ENCODE measurements at places on chromosomes 11 and 22. TPM values are rescaled to one million over a fixed set of nuclear protein-coding genes. Genes with fewer than 3 reads are reported as not detected.
A peak's percentile ranks its signal among the peaks of the same experiment; 100 is the strongest.

The APLNR gene
- 0.07 TPM for total RNA-seq

The LRFN4 gene
- 33.7 TPM for total RNA-seq

The RAG2 gene
- not detected for total RNA-seq

- no peaks in the 10 kb centered on the region for H3K36me3 ChIP-seq
- DNase-seq = no peak
- peaks cover 10% of the 10 kb centered on the region for H3K4me1 ChIP-seq
- no peaks in the 10 kb centered on the region for H3K27me3 ChIP-seq
- H3K27ac ChIP-seq = no peak overlapping the region
Observed at GRCh38 chr22:37951305-37951704, 2.1 kb downstream of the C22orf23 start.

DNA sequence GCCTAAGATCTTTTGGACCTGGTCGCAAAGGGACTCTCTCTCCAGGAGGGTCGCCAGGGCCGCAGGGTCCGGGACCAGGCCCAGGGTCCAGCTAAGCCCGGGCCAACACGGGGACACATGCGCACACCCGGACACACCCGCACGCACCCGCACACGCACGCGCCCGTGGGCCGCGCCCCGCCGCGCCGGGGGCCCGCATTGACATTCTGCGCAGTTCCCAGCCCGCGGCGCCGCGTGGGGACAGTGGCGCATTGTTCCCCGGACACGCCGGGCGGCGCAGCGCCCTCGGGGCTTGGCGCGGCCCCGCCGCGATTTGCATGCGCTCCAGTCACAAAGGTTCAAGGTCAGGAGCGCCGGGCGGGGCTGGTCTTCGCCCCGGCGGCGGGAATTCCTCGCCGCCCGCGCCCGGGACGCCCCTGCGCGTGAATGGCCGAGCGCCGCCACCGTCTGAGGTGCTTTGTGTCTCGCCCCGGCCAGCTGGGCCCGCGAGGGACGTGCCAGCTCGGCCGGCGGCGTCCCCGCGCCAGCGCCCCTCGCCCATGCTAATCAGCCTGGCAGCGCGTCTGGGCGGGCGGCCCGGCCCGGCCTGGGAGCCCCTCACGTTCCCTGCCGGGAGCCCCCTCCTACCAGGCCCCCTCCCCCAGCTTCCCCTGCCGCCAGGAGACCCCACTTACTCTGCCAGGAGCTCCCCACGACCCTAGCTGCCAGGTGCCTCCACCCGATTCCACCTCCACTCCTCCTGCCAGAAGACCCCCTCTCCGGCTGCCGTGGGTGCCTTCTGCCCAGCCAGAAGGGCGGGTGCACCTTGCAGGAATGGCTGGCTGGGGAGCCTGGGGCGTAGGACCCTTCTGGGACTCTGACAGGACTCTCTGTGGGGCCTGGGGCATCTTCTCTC lies 50.5 kb upstream of the WNT7B start:
- H3K4me3 ChIP-seq = peak overlapping the region; percentile 47
- H3K27me3 ChIP-seq = no peaks in the 10 kb centered on the region
- H3K4me1 ChIP-seq = peaks cover 25% of the 10 kb centered on the region
- no peaks in the 10 kb centered on the region for H3K36me3 ChIP-seq

The GDPD4 gene
- not detected for total RNA-seq

The HTR3B gene
- total RNA-seq = not detected

DNA sequence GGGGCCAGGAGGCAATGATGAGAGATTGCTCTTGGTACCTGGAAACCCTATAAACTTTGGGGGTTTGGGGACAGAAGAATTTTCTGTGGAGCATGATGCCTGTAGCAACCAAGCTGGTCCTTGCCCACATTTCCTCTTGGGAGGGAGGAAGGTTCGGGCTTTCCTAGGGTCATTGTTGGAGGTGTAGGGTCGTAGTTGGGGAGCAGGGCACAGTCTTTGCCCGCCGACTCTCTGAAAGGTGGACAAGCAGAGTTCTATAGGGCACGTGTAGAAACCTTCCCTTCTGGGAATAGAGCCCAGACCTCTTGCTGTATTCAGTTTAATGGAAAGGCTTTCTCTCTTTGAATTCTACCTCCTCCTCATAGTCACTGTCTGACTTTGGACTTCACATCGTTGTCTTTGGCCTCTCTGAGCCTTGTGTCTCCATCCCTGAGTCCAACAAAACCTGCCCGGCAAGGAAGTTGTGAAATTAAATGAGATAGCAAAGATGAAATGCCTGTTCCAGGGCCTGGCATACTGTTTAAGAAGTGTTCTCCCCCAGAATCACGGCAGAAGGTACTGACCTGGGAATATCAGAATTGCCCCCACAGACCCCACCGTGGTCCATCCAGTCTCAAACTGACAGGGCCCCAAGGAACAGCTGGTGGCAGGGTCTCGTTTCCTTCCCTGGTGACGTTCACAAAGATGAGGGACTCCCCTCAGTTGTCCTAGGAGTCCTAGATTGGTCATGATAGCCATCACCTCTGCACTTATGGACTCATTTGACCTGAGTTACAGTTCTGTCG lies 1.6 kb downstream of the PRDM11 start:
- peak overlapping the region; percentile 90 for H3K4me3 ChIP-seq
- no peak for DNase-seq
- H3K36me3 ChIP-seq = no peaks in the 10 kb centered on the region
- no peak overlapping the region for H3K27ac ChIP-seq
- peaks cover 8% of the 10 kb centered on the region for H3K27me3 ChIP-seq

DNA sequence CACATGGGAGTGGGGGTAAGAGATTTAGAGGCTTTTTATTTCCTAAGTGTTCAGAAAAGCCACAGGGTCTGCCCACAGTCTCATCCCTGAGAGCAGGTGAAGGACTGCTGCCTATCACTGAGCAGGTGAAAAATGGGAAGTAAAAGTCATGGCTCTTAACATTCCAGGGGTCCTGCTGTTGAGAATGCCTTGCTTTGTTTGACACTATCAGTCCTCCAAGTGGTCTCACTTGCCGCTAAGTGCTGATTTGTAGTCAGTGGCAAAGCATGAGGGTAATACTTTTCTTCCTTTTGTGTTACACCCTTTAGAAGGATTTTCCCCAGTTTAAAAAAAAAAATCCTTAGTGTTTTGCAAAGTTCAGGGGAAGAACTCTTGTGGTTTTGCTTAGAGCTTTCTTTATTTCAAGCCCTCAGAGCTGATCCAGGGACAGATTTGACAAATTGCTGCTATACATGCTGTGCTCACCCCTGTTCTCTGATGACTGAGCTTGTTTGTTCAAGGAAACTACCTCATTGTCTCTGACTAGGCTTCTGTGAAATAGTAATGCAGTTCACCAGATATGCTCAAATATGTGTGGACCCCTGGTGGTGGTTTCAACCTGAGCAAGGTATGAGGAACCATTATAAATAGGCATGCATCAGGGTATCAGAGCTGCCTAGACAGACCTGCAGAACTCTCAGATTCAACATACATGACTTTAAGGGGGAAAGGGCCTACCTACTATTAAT lies 141.0 kb downstream of the ARHGAP42 start:
- peaks cover 24% of the 10 kb centered on the region for H3K4me1 ChIP-seq
- no peak overlapping the region for H3K4me3 ChIP-seq
- peak; percentile 88 for DNase-seq
- H3K36me3 ChIP-seq = no peaks in the 10 kb centered on the region

DNA sequence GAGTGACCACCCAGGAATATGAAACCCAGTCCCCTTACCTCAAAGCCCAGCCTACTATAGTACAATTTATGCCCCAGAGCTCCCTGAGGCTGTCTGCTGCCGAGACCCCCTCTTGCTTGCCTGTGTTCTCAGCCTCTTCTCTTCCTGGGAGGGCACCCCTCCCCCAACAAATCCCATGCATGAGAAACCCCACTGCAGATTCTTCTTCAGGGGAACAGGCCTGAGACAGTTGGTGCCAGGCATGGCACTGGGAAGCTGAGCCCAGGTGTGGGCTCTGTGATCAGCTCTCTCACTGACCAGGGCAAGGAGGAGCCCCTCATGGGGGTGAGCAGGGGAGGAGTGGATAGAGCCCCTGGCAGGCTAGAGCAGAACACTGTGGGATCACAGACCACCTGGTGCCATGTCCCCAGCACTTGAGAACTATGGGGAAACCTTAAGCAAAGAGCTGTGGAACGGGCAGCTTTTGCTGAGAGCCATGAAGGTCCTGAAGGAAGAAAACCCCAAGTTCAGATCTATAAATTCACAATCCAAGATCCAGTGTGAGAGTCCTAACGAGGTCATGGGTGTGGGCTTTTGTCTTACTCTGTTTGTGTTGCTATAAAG lies 46.5 kb upstream of the TH start:
- no peak overlapping the region for H3K4me3 ChIP-seq
- no peaks in the 10 kb centered on the region for H3K36me3 ChIP-seq
- H3K27ac ChIP-seq = no peak overlapping the region
- no peaks in the 10 kb centered on the region for H3K4me1 ChIP-seq
- peaks cover 19% of the 10 kb centered on the region for H3K27me3 ChIP-seq
- DNase-seq = no peak

- H3K27ac ChIP-seq = no peak overlapping the region
- DNase-seq = no peak
- peaks cover 2% of the 10 kb centered on the region for H3K27me3 ChIP-seq
- no peak overlapping the region for H3K4me3 ChIP-seq
- H3K4me1 ChIP-seq = peaks cover 26% of the 10 kb centered on the region
Observed at GRCh38 chr11:45412521-45412920, 126.4 kb upstream of the SYT13 start.

The IFITM10 gene
- total RNA-seq = 5.1 TPM

The SCN3B gene
- 1.9 TPM for total RNA-seq

The WT1 gene
- total RNA-seq = 1.4 TPM

The NCAPH2 gene
- 25.6 TPM for total RNA-seq

- no peak overlapping the region for H3K4me3 ChIP-seq
- H3K4me1 ChIP-seq = peaks cover 4% of the 10 kb centered on the region
- DNase-seq = no peak
- H3K27me3 ChIP-seq = no peaks in the 10 kb centered on the region
- H3K36me3 ChIP-seq = no peaks in the 10 kb centered on the region
- no peak overlapping the region for H3K27ac ChIP-seq
Observed at GRCh38 chr11:100837311-100837710, 150.2 kb downstream of the ARHGAP42 start.

The RBM4B gene
- 20.3 TPM for total RNA-seq

The SMC1B gene
- total RNA-seq = not detected

The IGLL5 gene
- not detected for total RNA-seq

DNA sequence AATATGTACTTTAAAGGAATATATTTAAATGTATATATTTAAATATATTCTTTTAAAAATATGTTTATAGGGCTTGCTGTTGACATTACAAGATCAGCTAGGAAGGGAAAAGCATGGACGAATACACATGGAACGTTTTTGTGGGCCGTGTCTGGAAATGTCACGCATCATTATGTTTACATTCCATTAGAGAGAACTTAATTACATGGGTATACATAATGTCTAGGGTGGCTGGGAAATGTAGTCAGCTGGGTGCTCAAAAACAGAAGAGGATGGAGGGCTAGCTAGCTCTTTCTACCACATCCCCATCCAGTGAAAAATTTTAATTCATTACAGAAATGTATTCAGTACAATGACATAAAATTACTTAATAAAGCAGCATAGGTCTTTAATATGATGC lies 371.2 kb downstream of the DYNC2H1 start:
- H3K27me3 ChIP-seq = no peaks in the 10 kb centered on the region
- H3K27ac ChIP-seq = no peak overlapping the region
- DNase-seq = no peak

- H3K4me1 ChIP-seq = peaks cover 4% of the 10 kb centered on the region
- H3K27ac ChIP-seq = no peak overlapping the region
- no peak for DNase-seq
- H3K4me3 ChIP-seq = peak overlapping the region; percentile 21
Observed at GRCh38 chr22:50084614-50085021, 608 bp downstream of the MLC1 start.

- no peaks in the 10 kb centered on the region for H3K27me3 ChIP-seq
- DNase-seq = no peak
- no peak overlapping the region for H3K27ac ChIP-seq
- no peak overlapping the region for H3K4me3 ChIP-seq
Observed at GRCh38 chr22:44439356-44440223, 58.4 kb downstream of the RTL6 start.

DNA sequence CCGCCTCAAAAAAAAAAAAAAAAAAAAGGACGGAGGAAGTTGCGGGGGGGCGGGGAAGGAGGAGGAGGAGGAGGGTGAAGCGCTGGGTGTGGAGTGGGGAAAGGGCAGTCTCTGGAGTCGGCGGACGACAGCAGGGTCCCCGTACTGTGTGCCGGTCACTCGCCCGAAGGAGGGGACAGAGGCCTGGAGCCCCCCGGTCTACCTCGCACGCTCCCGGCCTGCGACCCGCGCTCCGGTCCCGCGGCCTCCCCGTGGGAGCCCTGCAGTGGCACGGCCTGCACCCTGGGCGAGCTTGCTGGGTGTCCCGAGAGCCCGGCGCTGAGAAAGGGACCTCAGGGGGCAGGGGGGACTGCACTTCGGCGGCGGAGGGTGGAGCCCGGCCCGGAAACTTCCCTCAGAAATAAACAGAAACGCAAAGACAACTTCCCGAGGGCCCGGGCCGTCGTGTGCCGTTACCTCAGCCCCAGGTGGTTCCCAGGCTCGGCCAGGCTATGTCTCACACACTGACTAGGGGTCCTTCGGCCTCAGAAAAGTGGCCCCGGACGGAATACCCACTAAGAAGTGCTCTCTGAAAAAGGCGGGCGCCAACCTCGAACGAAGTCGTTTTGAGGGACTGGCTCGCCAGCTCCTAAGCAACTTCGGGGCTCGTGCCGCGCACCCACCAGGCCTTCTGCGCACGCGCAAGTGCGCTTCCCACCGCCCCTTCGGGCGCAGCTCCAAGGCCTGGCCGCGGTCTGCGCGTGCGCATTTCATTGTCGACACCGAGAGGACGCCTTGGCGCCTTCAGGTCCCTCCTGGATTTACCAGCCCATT lies at the start of gene MAJIN:
Gene MAJIN, minus strand, starts transcription at position 688 of the 813 bp plus-strand sequence. CDS start 12,703 bp downstream, outside the sequence.
- peak; percentile 27 for DNase-seq
- H3K36me3 ChIP-seq = no peaks in the 10 kb centered on the region
- H3K4me1 ChIP-seq = peaks cover 7% of the 10 kb centered on the region

The MN1 gene
- 98.6 TPM for total RNA-seq

DNA sequence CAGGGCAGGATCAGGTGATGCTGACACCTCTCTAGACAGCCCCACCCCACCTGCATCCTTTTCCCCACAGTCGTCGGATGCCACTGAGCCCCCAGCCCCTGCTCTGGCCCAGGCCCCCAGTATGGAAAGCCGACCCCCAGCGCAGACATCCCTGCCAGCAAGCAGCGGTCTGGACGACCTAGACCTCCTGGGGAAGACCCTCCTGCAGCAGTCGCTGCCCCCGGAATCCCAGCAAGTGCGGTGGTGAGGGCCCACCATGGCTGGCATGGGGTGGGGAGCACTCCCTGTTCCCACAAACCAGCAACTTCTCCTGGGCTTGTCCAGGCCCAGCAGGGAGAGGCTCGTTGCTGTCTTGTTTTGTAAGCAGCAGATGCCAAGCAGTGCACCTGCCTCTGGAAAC lies 9.5 kb upstream of the SH3BP1 start:
- H3K4me1 ChIP-seq = peaks cover 22% of the 10 kb centered on the region
- no peaks in the 10 kb centered on the region for H3K36me3 ChIP-seq
- H3K4me3 ChIP-seq = no peak overlapping the region
- no peak overlapping the region for H3K27ac ChIP-seq
- no peak for DNase-seq
- no peaks in the 10 kb centered on the region for H3K27me3 ChIP-seq
